Stimulated activated CD4-positive, alpha-beta T cell treated with anti-CD3 and anti-CD28 coated beads, Interleukin-4, amount 100 ng/mL, for 24 hours (primary cell): ENCODE measurements at places on chromosomes 5 and 9.

GRCh38 chr5:2193142-2193541 is 310.4 kb upstream of the IRX4 start:
- no peak for DNase-seq

DNA sequence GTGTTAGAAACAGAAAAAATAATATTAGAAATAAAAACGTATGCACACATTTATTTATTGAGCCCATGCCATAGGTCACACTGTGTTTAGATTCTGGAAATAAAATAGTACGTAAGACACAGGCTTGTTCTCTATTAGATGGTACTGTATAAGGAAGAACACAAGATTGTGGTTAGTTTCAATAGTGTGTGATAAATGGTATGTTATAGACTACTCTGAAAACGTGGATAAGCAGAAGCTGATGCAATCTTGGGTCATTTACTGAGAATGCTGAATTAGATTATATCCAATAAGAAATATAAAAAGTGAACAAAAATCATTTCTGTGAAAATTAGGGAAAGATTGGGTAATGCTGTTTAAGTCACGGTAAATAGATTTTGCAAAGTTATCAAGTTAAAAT is 1456.4 kb upstream of the ACO1 start:
- DNase-seq, result no peak

DNA sequence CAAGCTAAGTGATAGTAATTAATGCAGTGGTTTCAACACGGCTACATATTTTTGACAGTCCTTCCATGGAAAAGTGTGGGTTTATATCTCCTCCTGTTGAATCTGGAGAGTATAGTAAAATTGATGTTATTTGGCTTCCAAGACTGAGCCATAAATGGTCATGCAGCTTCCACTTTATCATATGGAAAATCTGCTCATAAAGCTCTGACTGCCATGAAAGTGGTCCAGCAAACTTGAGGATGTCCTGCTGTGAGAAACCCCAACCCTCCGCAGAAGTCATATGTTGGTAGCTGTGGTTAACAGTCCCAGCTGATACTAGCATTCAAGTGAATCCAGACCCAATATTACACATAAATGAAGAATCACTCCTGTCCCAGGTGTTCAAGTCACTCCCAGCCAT is 378.3 kb downstream of the KCTD16 start:
- DNase-seq, result no peak

DNA sequence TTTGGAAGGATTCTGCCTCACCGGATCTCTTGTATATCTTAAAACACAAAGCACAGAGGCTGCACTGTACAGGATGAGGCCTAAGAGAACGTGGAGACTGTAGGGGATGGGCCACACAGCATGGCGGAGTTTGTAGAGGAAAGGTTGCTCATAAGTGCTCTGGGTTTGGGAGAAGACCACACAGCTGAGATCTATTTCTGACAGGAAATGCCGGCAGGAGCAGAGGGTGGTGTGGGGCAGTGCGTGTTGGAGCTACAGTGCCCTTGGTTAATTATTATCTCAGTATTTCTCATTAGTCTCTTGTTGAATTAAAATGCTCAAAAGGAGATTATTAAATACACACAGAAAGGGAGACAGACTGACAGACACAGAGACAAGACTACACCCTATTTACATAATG is 9.6 kb downstream of the PALM2AKAP2 start:
- DNase-seq, result no peak

GRCh38 chr5:14413331-14413750 is 168.3 kb upstream of the OTULINL start:
- DNase-seq, result peak; percentile 33

GRCh38 chr5:171673840-171674239 is 111.8 kb upstream of the SMIM23 start:
- no peak for DNase-seq

DNA sequence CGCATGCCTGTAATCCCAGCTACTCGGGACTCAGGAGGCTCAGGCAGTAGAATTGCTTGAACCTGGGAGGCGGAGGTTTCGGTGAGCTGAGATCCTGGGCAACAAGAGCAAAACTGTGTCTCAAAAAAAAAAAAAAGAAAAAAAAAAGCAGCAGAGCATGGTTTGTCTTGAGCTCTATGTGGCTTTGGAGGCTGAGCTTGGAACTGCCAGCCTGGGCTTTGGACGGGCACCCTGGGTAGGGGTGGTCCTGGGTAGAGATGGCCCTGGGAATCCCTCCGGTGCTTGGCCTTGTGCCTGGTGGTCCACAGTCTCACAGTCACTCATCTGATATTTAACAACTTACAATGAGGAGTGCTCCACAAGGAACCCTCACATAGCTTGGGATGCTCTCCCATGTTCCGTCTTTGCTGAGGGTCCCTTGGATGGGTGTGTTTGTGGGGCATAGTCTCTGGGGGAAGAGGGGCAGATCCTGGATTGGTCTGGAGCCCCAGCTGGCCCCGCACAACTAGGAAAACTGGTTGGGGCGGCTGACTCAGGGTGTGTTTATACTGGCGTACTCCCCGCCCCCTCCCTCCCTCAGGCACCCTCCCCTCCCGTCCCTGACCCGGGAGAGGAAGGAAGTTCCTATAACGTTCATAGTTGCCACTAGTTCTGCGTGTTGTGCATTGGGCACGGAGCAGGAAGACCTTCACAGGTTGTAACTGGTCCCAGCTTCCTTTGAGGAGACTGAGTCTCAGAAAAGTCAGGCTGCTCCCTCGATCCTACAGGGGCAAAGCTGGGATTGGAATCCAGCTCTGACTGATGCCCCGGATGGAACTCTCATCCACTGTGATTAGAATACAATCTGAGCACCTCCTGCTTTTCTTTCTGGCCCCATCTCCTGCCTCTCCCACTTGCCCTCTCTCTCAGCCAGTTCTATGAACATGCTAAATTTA is 11.2 kb downstream of the IER5L start:
- no peak for DNase-seq

GRCh38 chr5:58317808-58318207 is 142.1 kb downstream of the PLK2 start:
- DNase-seq, result no peak

- DNase-seq, result no peak
Measured at GRCh38 chr9:35599763-35600604, 5.1 kb upstream of the TESK1 start.

DNA sequence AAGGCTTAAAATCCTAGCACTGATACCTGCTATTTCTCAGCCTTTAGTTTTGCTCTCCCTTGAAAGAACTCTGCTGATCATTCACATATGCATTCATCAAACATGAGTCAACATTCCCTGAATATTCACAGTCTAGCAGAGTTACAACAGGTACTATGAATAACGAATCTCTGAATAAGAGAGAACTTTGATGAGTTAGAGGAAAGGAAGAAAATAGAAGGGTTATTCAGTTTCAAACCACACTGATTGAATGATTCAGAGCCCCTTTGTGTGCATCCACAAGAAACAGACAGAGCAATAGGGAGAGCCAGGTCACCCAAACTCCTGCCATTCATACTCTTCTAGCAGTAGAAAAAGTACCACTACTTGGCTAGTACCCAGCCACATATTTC is 36.0 kb downstream of the FOXD1 start:
- DNase-seq, result no peak

DNA sequence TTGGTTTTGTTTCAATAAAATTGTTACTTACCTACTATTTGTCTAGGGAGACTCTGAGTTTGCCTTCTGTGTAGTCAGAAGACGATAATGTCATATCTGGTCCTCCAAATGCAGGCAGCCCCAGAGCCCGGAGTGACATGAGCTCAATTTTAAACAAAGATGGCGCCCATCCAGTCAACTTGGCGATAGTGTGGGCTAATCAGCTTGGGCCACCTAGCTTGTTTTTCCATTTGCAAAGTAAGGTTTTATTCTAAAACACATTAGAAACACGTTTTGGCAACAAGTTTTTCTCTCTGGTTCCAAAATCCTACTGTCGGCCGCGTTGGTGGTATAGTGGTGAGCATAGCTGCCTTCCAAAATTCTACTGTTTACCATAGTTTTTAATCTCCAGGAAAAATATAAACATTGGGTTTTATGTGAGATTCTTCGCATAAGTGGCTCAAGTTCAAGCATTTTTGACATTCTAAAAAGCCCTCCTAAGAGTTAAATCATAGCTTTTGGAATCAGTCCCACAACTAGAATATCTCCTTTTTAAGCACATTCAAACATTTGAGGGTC is 13.2 kb downstream of the TSC1 start:
- DNase-seq, result no peak

GRCh38 chr9:121666294-121666693 is 14.9 kb downstream of the DAB2IP start:
- no peak for DNase-seq

DNA sequence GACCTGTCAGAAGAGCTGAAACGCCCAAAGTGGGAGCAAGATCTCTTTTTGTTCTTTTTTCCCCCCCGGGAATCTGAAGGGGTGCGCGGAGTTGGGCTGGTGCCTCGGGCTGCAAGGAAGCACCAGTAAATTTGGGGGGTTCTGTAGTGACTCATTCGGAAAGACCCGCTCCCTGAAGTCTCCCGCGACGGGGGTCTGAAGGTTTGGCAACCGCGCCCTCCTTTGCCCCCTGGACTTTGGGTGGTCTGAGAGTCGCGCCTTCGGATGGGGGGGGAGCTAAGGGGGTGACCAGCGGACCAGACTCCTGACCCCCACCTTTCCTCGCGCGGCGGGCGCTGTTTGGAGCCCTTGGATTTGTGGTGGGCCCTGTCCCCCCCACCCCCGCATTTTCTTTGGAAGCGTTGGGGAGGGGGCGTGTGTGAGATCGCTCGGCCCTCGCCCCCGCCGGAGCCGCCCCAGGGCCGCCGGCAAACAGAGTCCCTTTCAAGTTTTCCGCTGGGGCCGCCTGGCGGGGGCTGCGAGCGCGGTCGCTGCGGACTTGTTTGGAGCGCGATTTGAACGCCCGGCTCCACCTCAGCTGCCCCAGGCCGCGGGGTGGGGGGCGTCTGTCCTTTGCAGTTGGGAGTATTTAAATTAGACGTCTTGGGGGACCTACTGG is 2.0 kb downstream of the CXXC5 start:
- DNase-seq, result no peak

DNA sequence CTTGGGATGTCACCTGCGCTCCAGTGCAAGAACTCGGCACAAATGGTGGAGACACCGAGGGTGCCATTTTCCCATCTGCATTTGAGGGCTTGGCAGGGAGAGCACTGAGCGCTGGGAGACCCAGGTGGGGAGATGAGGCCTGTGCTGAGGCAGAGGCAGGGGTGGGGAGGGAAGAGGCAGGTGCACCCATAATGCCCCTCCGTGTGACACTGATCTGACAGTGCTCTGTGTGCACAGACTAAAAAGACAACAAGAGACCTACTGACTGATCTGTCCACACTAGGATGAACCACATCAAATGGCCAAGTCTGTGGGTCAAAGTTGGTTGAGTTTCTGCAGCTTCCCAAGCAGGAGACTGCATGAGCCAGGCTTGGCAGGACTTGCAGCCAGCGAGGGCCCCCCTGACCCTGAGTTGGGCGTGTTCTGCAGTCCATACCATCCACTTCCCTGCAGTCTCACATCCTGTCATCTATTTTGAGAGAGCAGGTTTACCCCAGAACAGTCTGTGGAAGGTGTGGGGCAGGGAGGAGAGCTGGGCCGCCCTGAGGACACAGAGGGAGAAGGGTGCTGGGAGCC is 41.9 kb downstream of the NEK6 start:
- DNase-seq, result no peak

DNA sequence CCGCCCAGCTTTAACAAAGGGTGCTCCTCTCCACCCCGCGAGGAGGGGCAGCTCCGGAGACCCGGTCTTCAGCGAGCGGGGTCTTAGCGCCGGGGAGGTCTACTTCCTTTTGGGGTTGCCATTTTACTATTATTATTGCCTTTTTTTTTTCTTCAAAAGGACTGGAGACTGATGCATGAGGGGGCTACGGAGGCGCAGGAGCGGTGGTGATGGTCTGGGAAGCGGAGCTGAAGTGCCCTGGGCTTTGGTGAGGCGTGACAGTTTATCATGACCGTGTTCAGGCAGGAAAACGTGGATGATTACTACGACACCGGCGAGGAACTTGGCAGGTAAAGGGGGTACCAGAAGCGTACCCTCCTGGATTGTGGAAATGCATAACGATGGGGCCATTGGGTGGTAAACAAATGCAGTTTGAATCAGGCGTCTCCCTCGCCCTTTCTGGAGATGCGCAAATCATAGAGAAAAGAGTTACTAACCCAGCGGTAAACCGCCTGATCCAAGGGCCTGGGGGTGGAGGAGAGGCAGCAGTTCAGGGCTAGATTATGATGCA is 1.2 kb downstream of the DAPK1 start:
- no peak for DNase-seq
